ENCODE measurements at places on chromosomes 11 and 22.

- no peak for DNase-seq
Observed at GRCh38 chr11:114553642-114554041, 6.0 kb downstream of the NXPE1 start.

DNA sequence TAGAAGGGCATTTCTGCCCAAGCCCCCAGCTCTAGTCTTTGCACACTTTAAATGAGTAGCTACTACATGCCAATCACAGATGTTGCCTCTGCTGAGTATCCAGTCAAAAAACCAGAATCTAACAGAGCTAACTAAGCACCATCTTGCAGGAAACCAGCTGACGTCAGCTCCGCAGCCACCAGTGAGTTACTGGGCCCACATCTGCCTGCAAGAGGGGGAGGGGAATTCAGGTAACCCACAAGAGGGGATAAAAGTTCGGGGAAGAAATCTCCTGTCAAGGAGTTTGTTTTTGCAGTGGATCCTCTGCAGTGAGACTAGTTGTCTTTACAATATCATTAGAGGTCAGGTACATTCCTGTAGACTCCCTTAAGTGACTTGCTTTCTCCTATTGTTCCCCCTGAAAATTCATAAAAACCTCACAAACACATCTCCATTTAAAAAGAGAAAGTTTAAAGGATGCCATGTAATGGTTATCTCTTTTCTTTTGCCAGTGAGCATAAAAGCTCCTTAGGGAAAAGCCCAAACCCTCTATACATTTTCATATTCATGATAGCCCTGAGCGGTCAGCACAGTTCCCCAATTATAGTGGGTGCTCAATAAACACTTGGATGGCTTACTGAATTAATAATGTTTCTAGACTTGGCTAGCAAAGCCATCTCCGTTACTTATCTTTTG, 9.3 kb downstream of the CD44 start:
- no peak for DNase-seq

- no peak for DNase-seq
Observed at GRCh38 chr11:127059750-127060149, 59.2 kb upstream of the KIRREL3 start.

DNA sequence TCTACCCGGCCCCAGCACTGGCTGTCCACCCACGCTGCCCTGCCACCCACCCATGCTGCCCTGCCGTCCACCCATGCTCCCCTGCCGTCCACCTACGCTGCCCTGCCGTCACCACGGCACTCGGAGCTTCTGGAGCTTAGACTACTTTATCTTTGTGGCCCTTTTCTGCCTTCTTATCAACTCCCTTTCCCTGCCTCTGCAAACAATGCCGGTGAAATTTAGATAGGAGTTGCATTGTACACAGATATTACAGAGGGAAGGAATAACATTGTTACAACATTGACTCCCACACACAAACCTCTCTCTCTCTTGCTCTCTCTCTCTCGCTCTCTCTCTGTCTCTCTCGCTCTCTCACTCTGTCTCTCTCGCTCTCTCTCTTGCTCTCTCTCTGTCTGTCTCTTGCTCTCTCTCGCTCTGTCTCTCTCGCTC, 33.7 kb upstream of the BRSK2 start:
- no peak for DNase-seq

Measured in chondrocyte (in vitro differentiated cells).